Glutamatergic neuron (in vitro differentiated cells): ENCODE measurements at places on chromosomes 2 and 18.

DNA sequence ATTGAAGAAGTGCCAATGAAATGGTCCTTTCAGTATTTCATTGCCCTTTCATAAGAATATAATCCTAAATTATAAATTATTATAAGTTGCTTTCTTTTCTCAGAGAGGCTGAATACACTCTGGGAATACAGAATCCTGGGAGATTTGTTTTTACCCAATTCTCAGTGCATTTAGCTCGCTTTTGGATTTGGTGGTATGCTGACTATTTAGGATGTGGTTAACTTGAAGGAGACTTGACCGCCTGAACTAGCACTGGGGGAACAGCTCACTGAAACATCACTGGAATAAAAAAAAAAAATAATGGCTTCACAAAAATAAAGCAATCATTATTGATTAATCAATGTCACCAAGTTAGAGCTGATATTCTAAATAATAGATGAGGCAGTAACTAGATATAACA is 10.2 kb downstream of the TNFAIP6 start:
- no peak for DNase-seq

GRCh38 chr2:224194161-224194560 is 155.1 kb upstream of the SERPINE2 start:
- no peak for DNase-seq

GRCh38 chr18:74198453-74198852 is 50.1 kb downstream of the TIMM21 start:
- DNase-seq: no peak

DNA sequence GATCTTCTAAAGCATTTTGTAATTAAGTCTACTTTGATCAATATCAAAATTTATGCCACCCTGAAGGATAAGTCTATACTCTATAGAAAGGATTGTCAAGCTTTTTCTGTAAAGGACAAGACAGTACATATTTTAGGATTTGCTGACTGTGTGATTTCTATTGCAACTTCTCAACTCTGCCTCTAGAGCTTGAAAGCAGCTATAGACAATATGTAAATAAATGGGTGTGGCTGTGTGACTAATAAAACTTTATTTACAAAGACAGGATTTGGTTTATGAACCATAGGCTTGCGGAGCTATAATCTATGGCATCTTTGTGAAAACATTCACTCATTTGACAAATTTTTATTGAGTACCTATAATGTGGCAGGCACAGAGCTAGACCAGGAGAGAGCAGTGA is 18.4 kb downstream of the UPP2 start:
- no peak for DNase-seq

DNA sequence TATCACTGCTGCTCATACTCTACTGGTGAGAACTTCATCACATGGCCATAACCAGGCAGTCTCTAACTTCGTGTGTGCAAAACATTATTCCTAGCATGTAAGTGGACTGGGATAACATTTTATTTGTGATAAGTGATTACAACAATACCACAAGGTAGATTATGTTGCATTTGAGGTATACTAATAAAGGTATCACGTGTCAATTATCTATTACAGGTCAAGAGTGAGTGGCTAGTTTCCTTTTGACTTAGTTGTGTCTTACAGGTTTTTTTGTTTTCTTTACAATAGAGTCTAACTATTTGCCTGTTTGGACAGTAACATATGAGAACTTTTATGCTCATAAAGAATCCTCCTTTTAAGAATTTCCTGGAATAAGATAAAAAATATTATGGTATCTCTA is 67.2 kb upstream of the DSC1 start:
- no peak for DNase-seq

- DNase-seq: peak; percentile 47
Observed at GRCh38 chr18:57352271-57352701, at the start of gene ST8SIA3. Gene ST8SIA3, plus strand, starts transcription at chr18:57352557. Its CDS starts 290 bp downstream, at chr18:57352847.

- no peak for DNase-seq
Observed at GRCh38 chr2:205024822-205025518, 479.7 kb downstream of the PARD3B start.

DNA sequence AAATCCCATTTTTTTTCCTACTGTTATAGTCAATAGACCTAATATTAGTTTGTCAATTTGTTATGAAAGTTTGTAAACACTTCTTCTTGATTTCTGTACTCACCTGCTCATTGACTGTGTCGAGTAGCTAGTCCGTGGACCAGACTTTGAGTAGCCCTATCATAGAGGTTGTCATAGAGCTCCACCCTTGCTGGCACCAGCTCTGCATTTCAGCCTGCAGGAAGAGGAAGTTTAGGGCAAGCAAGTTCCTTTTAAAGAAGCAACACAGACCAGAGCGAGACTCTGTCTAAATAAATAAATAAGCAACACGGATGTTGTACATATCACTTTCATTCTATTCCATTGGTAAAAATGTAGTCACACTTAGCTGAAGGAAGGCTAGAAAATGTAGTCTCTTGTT is 74.0 kb downstream of the MCFD2 start:
- DNase-seq: no peak

DNA sequence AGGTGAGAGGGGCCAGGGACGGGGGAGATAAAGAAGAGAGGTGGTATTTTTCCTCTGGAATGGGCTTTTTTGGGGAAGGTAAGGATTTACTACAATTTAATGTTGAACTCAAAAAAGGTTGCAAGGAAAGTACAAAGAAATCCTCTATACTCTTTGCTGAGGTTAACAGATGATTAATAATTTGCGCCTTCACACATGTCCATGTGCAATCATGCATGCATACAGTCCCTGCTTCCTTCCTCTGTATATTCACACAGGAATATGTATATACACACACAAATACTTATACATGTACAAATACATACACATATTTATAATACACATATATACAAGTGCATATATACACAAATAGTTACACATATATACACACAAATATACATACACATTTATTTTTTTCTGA is 193.4 kb downstream of the NBAS start:
- DNase-seq: no peak

DNA sequence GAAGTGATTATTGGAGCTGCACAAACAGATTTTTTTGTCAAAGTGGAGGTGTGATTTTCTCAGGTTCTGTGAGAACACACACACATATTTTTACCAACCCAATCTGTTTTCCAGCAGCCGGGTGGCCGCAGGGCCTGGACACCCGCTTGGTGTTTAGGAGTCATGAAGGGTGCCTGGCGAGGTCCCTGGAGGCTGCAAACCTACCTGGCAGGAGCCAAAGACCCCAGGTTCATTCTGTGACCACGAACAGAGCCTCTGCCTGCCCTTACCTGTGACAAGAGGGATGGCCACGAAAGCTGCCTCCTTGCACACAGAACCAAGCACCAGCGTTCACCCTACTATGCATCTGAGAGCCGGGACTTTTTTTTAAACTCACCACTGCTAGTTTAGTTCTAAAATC is 64.3 kb upstream of the ID2 start:
- DNase-seq: no peak

DNA sequence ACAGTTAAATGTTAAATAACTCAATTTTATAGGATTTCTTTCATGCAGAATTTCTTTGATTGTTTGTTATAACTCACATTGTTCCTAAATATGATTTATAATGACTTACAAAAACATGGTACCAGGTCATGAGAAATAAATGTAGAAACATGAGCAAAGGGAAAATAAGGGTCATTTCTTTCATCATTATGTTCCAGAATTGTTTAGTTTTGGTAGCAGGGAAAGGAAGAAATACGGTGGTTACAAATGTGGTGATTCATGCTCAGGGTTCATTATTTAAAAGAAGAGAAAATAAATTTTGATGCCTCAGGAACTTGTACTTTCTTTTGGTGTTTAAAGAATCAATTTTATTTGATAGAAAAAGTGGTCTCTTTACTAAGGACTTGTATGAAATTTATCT is 4.4 kb downstream of the LYPD6B start:
- no peak for DNase-seq

GRCh38 chr2:216344950-216345300 is 27.4 kb downstream of the MARCHF4 start:
- no peak for DNase-seq

- DNase-seq: no peak
Observed at GRCh38 chr2:176137906-176138305, 8.4 kb downstream of the HOXD8 start.

- DNase-seq: no peak
Observed at GRCh38 chr2:225011585-225011984, 30.7 kb downstream of the DOCK10 start.

GRCh38 chr2:127149384-127149783 is 42.4 kb upstream of the BIN1 start:
- no peak for DNase-seq

DNA sequence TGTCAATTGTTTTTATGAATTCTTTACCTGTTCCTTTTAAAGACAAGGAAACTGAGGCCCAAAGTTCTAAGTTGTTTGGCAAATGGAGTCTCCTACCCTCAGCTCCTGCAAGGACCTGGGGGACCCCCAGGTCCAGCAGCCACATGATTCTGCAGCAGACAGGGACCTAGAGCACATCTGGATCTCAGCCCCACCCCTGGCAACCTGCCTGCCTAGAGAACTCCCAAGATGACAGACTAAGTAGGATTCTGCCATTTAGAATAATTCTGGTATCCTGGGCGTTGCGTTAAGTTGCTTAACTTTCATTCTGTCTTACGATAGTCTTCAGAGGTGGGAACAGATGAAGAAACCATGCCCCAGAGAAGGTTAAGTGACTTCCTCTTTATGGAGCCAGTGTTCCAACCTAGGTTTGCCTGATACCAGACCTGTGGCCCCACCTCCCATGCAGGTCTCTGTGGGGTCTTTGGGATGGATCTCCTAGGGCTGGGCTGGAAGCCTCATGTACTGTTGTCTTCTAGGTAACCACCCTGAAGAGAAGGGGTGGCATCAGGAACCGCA is 5.6 kb upstream of the CENPA start:
- DNase-seq: no peak

GRCh38 chr18:60838677-60839076 is 466.1 kb upstream of the MC4R start:
- DNase-seq: no peak

DNA sequence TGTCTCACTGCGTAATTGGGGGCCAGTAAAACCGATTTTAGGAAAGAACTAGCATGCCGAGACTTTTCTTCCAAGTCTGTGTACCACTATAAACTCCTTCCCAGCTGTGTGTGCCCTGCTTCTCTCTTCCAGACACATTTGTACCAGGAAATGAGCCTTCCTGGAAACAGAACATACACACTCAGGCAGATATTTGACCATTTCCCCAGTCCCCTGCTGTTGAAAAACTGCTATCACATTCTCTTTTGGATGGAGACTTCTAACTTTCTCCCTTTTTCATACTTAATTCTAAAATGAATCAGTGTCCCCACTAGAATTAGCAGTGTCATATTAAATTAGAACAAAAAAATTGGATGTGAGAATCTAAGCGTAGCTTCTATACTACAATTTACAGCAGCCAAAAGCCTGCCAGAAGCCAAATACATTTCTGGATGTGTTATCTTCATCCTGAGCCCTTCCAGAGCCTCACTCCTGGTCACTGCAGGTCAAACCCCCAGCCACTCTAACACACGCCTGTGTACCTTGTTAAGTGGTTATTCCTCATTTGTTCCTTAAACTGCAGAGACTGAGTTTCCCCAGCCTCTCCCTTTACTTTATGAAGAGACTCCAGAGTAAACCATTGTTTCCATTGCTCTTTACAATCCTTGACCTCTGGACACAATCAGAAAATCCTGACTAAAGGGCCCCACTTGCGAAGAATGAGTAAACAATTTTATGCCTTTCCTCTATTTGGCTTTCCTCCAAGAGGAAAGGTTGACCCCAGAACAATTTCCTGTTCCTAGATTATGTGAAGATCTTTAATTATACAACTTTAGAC is 20.4 kb downstream of the DSG4 start:
- no peak for DNase-seq

- DNase-seq: no peak
Observed at GRCh38 chr18:21513741-21514140, 86.8 kb downstream of the ESCO1 start.

GRCh38 chr2:237298151-237299118 is 115.5 kb downstream of the COL6A3 start:
- no peak for DNase-seq

DNA sequence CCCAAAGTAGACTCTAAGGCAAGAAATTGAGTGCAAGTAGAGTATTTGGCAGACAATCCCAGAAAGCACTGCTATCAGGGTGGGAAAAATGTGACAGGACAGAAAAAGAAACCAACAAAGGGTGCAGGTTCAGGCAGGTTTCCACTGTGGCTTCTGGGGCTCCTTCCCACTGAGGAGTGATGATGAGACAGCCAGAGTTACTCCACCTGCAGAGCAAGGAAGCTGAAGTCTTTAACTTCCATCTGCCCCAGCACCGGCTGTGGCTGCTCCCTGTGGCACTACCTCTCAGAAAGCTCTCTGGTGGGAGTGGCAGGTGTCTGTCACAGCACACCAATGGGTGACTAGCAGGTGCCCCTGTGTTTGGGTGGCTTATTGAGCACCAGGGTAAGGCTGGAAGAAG is 37.6 kb upstream of the ACKR3 start:
- no peak for DNase-seq

DNA sequence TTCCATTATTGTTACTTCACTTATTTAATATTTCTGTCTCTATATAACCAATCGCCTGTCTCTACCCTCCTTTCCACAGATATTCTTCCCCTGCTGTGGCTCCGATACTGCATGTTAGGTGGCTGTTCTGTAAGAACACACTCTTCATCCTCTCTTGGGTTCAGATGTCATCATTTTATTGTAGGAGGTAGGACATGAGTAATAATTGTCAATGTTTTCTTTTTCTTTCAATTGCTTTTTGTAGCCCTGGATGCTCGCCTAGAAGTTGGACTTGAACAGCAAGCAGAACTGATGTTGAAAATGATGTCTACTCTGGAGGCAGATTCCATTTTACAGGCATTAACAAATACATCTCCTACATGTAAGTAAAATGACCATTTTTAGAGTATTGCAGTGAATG is 128.6 kb downstream of the BIRC6 start:
- DNase-seq: no peak

DNA sequence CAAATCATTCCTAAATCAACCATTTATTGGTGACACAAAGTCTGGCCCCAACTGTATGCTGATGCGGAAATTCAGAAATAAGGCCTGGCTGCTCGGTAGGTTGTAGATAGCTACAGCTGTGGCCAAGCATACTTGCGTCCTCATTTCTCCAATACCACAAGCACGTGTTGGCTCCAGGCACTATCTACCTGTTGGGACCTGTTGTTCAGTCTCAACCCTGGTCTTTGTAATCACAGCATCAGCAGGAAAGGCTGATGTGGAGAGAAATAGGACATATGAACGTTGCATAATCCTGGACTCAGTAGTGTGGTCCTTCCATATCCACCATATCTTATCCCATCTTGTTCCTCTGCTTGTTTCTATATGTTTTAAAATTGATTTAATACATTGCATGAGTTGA is 212.6 kb downstream of the PMAIP1 start:
- DNase-seq: no peak

DNA sequence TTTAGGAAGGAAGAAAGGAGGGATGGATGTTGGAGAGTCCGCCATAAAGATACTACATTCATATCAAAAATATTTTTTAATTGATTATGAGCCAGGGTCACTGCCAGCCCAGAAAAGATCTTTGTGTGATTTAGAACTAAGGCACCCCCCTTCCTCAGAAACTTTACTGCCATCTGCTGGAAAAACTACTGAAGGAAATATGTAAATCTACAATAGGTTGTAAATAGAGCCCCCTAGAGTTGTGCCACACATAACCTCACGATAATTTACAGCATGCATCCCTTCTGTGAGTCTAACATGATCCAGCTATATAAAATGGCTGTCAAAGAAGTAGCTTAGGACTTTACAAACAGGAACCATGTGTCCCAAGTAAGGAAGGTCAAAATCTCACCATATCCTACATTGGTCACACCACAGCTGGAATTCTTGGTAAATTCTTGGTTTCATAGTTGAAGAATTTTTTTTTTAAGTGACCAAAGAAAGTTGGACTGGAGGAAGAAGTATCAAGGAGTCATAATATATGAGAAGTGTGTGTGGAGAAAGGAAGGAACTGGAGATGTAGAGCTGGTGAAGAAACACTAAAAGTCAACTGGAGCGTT is 152.5 kb downstream of the CYP26B1 start:
- DNase-seq: no peak
